ENCODE measurements at places on chromosomes 1 and 21.

GRCh38 chr1:31801458-31801857 lies 14.4 kb downstream of the SPOCD1 start:
- no peak for DNase-seq

- DNase-seq, result no peak
Observed at GRCh38 chr1:240114222-240114621, 22.5 kb downstream of the FMN2 start.

DNA sequence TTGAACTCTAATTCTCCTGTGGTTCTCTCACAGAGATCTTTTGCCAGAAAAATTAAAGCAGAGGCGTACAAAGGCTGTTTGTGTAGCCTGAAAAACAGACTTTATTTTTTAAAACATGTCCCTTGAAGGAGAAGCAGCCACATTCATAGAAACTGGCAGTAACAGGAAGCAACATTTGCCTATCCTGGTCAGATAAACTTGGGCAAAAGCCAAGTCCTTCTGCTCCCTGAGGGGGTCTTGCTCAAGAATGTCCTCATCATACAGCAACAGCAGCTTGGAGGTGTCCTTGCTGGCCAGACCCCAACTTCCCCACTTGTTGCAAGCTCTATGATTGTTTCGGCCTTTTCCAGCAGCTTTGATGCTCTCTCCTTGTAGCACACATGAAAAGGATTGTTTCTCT lies 36.3 kb downstream of the MSTO1 start:
- no peak for DNase-seq

DNA sequence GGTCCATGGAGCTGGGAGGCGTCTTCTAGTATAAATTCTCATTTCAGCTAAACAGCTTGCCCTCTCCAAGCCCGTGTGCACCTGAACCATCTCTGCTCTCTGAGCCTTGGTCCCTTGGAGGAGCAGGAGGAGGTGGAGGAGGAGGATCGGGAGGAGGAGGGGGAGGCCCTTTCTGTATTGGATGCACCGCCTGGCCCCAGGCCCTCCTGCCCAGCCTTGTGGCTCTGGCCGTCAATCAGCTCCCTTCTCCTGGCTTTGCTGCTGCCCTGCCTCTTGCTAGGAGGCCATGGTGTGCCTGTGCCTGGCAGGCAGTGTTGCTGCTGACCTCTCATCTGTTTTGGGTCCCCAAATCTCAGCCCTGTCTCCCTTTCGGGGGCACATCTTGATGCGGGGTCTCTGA lies 9.0 kb downstream of the COL18A1 start:
- no peak for DNase-seq

DNA sequence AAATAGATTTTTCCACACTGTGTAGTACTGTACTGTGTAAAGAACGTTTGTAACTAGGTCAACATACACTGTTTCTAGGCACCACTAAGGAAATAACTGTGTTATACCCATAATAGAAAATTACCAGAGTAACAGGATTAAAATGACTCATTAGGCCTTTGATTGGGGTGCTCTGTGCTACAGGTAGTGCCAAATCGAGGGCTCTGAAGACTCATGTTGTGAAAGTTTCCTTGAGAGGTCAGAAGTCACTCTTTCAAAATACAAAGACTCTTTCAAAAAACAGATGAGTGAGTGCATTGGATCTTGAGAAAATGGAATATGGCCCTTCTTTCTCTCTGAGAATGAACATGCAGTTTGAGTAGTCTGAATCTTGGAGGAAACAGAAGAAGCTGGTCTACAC lies 143.0 kb downstream of the MRPL39 start:
- DNase-seq, result no peak

- DNase-seq, result no peak
Observed at GRCh38 chr1:167694691-167695090, 27.1 kb upstream of the MPZL1 start.

DNA sequence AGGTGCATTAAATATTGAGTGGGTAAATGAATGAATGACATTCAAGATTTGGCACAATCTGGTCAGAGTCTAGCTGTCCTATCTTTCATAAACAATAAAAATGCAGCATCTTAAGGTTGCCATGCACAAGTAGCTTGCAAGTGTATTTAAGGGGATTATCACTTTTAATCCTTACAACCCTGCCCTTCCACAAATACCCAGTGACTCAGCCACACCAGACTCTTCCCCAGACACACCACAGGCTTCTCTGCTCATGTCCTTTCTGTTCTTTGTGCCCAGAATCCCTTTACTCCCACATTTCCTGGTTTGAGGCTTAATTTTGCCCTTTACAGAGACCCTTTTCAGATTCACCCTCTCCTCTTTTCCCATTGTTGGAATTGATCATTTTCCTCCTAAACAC lies 59.8 kb downstream of the KIRREL1 start:
- no peak for DNase-seq

DNA sequence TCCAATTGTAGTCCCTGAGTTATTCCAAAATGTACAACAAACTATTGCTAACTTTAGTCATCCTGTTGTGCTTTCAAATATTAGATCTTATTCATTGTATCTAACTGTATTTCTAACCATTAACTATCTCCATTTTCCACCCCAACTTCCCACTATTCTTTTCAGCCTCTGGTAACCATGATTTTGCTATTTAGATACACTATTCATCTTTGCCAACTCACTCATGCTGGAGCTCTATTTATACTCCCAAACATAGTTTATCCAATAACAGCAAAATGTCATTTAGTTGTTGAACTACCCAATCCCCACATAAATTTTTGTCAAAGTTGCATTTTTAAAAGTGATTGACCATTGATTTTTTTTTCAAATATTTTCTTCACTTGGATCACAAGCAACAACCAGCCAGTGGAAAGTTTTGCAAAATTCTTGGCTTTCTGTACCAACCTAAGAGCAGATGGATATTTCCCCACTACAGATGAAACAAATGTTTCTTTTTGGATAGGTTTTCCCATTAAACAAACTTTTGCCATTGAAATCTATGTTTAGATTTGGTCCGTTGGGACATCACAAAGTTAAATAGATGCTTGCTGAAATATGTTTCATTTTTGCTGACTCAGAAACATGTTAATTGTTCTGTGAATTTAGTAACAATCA lies 866.0 kb downstream of the LTN1 start:
- DNase-seq, result no peak

DNA sequence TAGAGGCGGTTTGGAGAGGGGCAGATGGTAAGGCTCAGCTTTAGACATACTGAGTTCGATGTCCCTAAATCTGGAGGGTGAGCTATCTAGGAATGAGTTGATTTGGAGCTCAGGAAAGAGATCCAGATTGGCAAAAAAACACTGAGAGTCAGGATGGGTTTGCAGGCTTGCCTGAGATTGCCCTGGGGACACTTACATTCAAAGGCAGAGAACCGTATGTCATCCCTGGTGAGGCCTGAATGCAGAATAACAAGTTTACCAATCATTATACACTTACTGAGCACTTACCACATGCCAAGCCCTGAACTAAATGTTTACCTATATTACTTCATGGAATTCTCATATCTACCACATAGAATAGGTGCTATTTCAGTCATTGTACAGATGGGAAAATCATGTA lies 27.5 kb downstream of the TFAP2E start:
- no peak for DNase-seq

DNA sequence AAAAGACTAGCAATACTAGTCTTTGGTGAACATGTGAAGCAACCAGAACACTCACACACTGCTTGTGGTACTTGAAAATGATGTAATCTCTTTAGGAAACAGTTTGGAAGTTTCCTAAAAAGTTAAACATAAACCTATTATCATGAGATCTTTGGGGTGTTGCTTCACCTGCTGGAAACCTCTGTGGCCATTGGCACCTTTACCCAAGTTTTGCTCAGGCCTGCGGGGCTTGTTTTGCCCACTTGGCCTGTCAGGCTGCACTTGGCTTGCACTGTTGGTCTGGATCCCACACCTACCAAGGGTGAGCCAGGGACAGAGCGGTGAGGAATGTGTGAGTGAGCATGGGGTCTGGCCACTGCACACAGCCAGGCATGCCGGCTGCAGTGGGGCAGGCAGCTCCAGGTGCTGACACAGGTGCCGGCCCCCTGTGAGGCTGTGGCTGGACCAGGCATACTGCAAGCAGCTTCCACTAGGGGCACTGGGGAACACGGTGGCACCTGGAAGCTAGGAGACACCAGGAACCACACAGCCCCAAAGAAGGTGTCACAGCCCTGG lies 14.4 kb upstream of the FNBP1L start:
- DNase-seq, result no peak

- DNase-seq, result no peak
Observed at GRCh38 chr1:69914976-69915765, 290.2 kb downstream of the LRRC40 start.

- DNase-seq, result no peak
Observed at GRCh38 chr1:221868593-221869303, 126.9 kb upstream of the DUSP10 start.

GRCh38 chr1:215749414-215749813 lies 182.3 kb downstream of the KCTD3 start:
- DNase-seq, result no peak

GRCh38 chr1:171645553-171646248 lies 6.8 kb downstream of the MYOC start:
- DNase-seq, result no peak

- DNase-seq, result no peak
Observed at GRCh38 chr1:185966471-185966870, 232.3 kb downstream of the HMCN1 start.

DNA sequence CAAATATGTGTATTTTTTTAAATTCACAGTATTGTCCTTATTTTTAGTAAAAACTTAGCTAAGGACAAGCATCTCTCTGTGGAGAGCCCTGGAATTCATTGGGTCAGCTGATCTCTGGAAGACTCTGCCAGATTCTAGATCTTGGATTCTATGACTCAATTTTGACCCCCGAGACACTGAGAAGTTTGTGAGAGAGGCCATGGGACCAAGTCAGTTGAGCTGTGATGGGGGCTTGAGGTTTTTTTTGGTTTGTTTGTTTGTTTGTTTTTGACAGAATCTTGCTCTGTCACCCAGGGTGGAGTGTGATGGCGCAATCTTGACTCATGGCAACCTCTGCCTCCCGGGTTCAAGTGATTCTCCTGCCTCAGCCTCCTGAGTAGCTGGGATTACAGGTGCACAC lies 13.5 kb downstream of the SHISA4 start:
- no peak for DNase-seq

DNA sequence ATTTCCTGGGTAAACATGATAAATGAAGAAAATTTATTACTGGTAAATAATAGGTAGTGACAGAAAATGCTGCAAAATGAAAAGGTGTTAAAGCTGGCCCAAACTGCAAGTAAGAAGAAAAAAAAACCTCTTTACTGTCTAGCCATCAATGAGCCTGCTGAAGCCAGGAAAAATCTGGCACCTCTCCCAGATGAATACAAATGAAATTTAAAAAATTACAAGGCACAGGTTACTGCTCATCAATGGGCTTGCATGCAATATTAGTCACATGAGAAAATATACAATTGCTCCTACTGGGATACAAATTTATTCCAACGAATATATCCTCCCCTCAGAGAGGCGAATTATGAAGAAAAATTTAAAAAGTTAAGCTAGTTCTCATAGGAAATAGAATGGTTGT lies 1422.5 kb downstream of the KCNT2 start:
- no peak for DNase-seq

GRCh38 chr1:3650248-3651025 lies 534 bp upstream of the WRAP73 start:
- no peak for DNase-seq

- no peak for DNase-seq
Observed at GRCh38 chr1:234712891-234713305, 102.9 kb upstream of the IRF2BP2 start.

GRCh38 chr1:232988572-232989040 lies 38.2 kb downstream of the NTPCR start:
- DNase-seq, result no peak

DNA sequence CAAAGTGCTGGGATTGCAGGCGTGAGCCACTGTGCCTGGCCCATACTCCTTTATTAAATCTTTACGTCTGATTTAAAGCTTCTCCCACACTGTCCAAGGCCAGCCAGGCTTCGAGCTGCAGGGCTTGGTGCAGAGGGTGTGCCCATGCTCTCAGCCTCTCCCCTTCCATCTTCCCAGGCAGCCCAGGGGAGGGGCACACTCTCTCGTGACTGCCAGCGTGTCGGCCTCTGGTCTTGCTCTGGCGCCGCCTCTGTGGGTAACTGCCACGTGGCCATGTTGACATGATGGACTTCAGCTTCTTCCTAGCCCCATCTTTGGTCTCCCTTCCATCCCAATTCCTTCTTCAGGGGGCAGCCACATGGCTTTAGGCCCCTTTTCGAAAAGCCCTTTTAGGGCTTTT lies 4.7 kb downstream of the GPR137B start:
- no peak for DNase-seq

DNA sequence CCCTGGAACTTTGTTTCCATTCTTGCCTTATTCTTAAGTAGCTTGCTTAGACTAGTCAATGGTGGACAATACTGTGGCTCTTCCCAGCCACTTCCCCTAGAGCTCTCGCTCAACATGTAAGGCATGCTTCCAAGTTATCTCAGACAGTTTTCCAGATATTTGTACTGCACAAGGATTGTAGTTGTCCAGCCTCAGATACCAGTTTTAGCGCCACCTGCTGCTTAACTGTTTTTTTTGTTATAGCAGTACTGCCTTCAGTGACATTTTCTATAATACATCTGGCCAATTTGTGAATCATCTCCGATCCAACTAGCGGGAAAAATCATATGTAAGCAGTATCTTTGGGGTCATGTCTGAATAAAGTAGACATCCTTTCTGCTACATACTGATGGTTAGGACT lies 346.7 kb upstream of the ADGRL4 start:
- DNase-seq, result no peak

- DNase-seq, result no peak
Observed at GRCh38 chr1:97340951-97341350, 579.9 kb downstream of the DPYD start.

- DNase-seq, result no peak
Observed at GRCh38 chr1:87686136-87686495, 357.4 kb downstream of the LMO4 start.

GRCh38 chr1:66648901-66649595 lies 103.2 kb upstream of the DYNLT5 start:
- DNase-seq, result no peak

DNA sequence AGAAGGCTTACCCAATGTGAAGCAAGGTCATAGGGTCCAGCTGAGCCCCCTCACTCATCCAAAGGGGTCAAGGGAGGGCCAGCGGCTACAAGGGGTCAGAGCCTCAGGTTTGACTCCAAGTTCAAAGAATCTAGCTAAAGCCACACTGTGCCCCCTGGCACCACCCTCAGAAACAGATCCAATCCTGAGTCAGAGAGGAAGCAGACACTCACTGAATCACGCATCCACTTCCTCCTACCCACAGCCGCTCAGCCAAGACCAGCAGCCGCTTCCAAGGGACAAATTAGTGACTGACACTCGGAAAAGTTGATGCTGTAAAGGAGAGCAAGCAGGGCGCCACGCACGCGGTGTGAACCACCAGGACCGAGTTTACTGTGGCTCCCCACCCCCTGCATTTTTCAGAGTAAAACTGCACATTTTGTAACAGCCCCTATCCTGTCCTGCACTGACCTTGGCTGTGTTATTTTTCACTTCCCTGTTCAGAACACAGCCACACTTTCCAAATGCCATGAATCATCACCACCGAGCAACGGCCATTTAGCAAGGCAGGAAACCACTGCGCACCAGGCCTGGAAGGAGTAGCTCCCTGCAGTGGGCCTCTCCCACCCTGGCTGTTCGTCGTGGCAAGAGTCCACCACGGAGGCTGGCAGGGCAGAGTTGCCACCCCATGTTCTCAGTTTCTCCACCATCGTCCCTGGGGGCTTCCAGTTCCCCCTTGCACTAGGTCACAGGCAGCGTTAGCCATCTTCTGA lies 147.8 kb downstream of the TOMM20 start:
- DNase-seq, result no peak

All from cortex of kidney (tissue), 1 donor.